ENCODE measurements at places on chromosomes 1 and 21. TPM values are rescaled to one million over a fixed set of nuclear protein-coding genes. Genes with fewer than 3 reads are reported as not detected.

DNA sequence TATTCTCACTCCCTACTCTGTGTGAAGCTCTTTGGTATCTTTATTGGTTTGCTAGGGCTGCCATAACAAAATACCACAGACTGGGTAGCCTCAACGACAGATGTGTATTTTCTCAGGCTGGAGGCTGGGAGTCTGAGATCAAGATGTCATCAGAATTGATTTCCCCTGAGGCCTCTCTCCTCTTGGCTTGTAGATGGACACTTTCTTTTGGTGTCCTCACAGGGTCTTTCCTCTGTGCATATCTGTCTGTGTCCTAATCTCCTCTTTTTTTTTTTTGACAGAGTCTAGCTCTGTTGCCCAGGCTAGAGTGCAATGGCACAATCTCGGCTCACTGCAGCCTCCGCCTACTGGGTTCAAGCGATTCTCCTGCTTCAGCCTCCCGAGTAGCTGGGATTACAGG is 71.4 kb upstream of the KCNJ6 start:
- DNase-seq: no peak

- DNase-seq: peak; percentile 49
These were observed 23.3 kb upstream of the GBP2 start for GRCh38 chr1:89149229-89149628.

DNA sequence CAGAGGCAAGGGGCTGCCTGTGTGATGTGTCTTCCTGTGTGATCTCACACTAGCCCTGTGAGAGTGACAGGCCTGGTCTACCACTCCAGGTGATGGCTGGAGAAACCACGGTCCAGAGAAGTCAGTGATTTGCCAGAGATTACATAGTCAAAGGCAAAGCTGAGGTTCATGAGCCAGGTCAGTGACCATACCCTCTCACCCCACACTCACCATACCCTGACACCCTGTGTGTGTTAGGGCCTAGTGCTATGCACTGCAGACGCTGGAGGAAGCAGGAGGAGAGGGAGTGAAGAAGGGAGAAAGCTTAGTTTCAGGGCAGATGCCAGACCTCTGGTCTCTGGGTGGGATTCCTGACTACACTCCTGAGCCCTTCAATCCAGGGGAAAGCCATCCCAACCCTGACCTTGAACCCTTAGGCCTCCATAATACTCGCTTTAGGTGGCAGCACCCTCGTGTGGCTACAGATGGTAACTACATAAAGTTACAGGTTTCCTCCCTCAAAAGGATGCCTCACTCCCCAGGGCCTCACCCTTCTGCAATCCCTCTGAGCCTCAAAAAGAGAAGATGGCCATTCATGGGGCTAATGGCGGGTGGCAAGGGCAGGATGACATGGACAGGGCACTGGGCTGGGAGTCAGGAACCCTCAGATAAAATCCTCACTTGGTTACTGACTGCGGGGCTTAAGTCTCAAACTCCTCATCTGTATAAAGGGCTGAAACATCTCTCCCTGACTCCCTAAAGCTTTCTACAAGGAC is 20.8 kb upstream of the SDC3 start:
- peak; percentile 65 for DNase-seq

DNA sequence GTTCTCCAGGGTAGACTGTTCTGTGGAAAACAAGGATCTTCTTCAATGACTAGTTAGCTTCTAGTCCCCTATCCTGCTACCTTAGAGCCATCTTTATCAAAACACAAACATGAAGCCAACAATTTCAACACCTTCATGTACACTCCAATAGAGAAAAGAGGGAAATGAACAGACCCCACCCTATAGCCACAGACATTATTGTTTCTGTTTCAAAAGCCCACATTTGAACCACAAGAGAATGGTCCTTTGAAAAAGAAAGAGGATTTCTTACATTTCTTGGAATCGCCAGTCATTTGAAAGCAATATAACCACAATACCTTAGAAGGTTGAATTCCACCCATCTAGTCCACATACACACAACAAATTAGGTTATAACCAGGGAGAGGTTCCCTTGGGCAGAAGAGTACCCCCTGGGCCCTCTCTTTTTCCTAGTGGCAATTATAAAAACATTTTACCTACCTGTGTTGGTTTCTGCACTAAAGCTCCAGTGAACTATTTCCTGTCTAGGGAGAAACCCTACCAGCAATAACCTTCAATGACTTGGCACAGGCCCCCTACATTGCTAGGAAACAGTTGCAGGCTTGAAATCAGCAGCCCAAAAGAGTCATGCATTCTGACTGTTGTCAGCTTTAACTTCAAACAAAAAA is 2.7 kb upstream of the LPGAT1 start:
- no peak for DNase-seq

GRCh38 chr1:42258218-42258617 is 76.8 kb downstream of the FOXJ3 start:
- no peak for DNase-seq

Gene CFHR3
- 0.27 TPM for total RNA-seq

Gene HSF2BP
- total RNA-seq: 1.1 TPM
